ENCODE measurements at places on chromosomes 5 and 9. TPM values are rescaled to one million over a fixed set of nuclear protein-coding genes. Genes with fewer than 3 reads are reported as not detected.

GRCh38 chr9:20092561-20092960 is 303.7 kb upstream of the SLC24A2 start:
- H3K27me3 ChIP-seq, result no peaks in the 10 kb centered on the region
- no peak overlapping the region for H3K4me3 ChIP-seq
- H3K4me1 ChIP-seq, result no peaks in the 10 kb centered on the region
- DNase-seq, result no peak
- H3K27ac ChIP-seq, result no peak overlapping the region

DNA sequence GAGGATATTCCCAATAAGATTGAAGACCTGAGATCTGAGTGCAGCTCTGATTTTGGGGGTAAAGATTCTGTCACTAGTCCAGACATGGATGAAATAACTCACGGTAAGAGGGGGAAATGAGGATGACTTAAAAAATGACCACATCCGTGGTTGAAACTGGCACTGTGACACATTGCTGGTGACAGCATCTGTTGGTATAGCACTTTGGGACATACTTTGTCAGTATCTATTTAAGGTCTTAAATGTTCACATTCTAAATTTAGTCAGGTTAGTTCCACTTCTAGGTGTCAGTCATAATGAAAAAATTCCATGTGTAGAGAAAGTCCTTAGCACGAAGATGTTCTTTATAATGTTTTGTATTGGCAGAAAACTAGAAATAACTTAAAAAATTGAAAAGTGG is 70.9 kb downstream of the GAPVD1 start:
- no peak overlapping the region for H3K27ac ChIP-seq
- H3K27me3 ChIP-seq, result no peaks in the 10 kb centered on the region
- peaks cover 9% of the 10 kb centered on the region for H3K4me1 ChIP-seq
- no peak overlapping the region for H3K4me3 ChIP-seq
- H3K36me3 ChIP-seq, result peaks cover 10% of the 10 kb centered on the region

GRCh38 chr9:124296094-124296493 is 38.3 kb downstream of the NEK6 start:
- H3K36me3 ChIP-seq, result peaks cover 8% of the 10 kb centered on the region
- peak overlapping the region; percentile 38 for H3K27ac ChIP-seq
- H3K27me3 ChIP-seq, result no peaks in the 10 kb centered on the region
- DNase-seq, result no peak
- H3K4me3 ChIP-seq, result no peak overlapping the region

DNA sequence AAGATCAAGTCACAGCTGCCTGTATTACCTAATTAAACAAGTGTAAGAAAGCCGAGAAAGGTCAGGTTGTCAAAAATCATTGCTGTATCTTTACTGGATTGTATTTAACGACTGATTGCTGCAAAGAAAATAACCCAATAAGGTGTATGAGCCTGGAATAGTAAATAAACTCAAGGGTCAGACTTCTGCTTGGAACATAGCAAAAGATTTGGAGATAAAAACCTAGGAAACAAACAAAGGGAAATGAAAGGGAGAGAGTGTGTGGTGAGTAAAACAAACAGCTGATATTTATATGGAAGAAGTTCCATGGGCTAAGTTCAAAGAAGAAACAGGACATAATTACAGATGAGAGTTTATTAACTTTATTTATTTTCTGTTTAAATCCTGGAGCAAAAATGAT is 354.0 kb downstream of the TLR4 start:
- no peak for DNase-seq
- H3K27me3 ChIP-seq, result no peaks in the 10 kb centered on the region
- H3K4me3 ChIP-seq, result no peak overlapping the region
- no peaks in the 10 kb centered on the region for H3K4me1 ChIP-seq

DNA sequence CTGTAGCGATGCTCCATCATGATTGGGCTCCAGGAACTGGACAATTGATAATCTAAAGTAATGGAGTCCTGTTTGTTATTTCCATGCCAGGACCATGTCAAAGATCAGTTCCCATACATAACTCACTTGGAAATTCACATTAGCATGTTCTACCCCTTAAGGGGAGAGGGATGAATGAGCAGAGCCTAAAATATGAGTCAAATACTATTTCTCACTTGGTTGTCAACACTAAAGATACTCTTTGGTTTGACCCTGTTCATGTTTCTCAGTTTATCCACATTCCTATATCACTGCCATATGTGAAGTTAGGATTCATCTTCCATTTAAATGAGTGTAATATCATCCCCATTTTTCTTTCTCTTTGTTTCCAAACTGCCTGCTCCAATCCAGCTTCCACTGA is 321.6 kb upstream of the PAPPA start:
- no peak overlapping the region for H3K27ac ChIP-seq
- DNase-seq, result no peak
- no peaks in the 10 kb centered on the region for H3K36me3 ChIP-seq
- H3K27me3 ChIP-seq, result no peaks in the 10 kb centered on the region
- H3K4me3 ChIP-seq, result no peak overlapping the region

DNA sequence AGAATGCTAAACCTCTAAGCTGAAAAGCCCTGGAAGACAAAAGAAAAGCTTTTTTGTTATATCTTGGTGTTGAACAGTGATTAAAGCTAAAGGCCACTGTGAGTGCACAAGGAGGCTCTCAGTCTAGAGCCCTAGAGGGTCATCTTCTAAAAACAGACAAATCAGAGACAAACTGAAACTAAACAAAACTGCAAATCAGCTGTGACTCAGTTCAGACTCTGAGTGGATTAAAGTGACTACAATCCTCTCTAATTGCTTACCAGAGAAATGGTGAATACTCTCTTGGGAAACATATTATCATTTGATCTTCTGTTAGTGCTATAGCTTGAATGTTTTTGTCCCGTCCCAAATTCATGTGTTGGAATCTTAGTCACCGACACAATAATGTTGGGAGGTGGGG is 491.9 kb downstream of the CDH18 start:
- H3K27me3 ChIP-seq, result no peaks in the 10 kb centered on the region
- no peak overlapping the region for H3K4me3 ChIP-seq
- H3K4me1 ChIP-seq, result no peaks in the 10 kb centered on the region
- no peak overlapping the region for H3K27ac ChIP-seq

The ECSCR gene
- not detected for total RNA-seq

- no peak for DNase-seq
- H3K4me3 ChIP-seq, result no peak overlapping the region
- H3K27ac ChIP-seq, result no peak overlapping the region
- no peaks in the 10 kb centered on the region for H3K36me3 ChIP-seq
- H3K27me3 ChIP-seq, result no peaks in the 10 kb centered on the region
Observed at GRCh38 chr5:79008362-79008761, 23.3 kb upstream of the ARSB start.

DNA sequence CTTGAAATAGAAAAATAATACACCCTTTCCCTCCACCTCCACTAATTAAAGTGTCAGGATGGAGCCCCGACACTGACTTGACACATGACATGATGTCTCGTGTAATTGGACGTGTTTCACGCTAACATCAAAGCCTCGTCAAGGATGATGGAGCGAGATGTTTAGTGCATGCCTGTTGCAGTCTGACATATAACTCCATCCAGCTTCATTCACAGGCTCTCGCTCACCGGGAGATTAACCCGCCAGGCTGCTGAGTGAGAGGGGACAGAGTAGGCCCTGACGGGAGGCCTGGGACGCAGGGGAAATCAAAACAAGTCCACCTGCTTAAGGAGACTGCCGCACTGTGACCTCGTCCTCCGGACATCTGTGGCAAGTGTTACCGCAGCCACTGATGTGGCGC is 263.5 kb downstream of the SLIT3 start:
- no peak overlapping the region for H3K27ac ChIP-seq
- no peak overlapping the region for H3K4me3 ChIP-seq
- H3K4me1 ChIP-seq, result no peaks in the 10 kb centered on the region
- no peaks in the 10 kb centered on the region for H3K27me3 ChIP-seq
- H3K36me3 ChIP-seq, result no peaks in the 10 kb centered on the region

DNA sequence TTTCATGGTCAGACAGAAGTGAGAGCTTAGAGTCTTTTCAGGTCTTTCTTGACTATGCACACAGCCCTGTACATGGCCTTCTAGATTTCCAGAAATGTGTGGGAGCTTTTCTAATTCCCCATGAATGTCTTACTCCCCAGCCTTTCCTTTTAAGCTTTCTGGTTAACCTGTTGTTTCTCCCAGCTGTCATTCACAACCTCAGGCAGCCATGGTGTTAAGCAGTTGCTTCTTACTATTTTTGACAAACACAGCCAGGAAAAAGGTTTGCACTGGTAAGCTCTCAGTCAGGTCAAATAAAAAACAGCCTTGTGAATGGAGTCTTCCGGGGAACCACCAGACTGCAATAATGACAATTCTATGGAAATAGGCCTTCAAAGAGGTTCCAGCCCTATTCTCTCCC is 84.9 kb downstream of the MTREX start:
- no peaks in the 10 kb centered on the region for H3K4me1 ChIP-seq
- peaks cover 3% of the 10 kb centered on the region for H3K36me3 ChIP-seq
- DNase-seq, result no peak
- no peak overlapping the region for H3K27ac ChIP-seq

DNA sequence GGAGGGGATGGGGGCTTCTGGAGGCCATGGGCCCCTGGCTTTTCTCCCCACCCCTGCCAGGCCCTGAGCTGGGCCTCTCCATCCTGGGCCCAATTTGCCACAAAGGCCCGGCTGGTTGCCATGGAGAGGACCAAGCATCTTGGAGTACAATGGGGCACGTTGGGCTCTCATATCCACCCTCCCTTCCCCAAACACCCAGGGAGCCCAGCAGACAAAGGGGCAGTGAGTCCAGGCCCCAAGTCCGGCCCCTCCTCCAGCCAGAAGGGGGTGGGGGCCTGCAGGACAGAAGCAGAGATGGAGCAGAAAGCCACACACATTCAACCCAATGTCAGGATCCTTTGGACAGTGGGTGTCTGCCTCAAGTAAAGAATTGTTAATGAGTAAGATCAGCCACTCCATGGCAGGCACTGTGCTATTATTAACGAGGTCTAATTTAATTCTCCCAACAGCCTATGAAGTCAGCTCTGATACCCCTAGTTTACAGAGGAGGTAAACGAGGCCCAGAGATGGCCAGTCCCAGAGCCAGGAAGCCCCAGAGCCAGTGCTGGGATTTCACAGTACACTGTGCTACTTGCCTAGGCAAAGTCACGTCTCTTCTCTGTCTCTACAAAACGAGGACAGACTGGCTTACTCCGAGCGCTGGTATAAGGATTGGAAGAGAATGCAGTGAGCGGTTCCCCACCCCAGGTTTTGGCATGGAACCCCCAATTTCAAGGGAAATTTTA is 2.3 kb downstream of the CRB2 start:
- no peak overlapping the region for H3K4me3 ChIP-seq
- no peak for DNase-seq
- H3K36me3 ChIP-seq, result no peaks in the 10 kb centered on the region
- H3K4me1 ChIP-seq, result no peaks in the 10 kb centered on the region
- H3K27ac ChIP-seq, result no peak overlapping the region

The GRHPR gene
- 108 TPM for total RNA-seq

DNA sequence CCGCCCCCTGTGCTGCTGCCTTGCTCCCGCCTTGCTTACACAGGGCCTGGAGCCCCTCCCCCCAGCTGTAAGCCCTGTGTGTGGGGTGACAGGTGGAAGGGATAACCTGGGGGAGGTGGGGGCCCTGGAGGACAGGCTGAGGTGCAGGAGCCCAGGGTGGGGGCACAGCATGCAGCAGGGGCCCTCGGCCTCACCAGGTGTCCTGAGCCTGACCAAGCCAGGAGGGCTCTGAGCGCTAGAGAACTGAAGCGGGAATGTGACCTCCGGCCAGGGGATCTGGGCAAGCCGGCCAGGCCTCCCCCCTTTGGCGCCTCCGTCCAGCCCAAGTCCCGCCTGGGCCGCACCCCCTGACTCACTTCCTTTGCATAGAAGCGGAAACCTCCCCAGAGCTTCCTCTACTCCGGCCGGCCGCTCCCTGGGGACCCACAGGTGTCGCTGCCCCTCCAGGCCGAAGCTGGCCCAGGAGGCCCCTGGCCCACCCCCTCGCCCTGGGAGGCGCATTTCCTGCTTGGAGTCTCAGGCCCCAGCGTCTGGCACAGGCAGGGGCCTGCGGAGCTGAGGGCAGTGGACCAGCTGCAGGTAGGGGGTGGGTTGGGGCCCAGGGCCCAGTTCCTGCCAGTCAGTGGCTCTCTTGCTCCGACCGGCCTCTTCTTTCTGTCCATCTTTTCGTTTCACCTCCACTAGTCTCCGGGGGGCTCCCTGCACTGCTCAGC is at the start of gene TOR4A:
TOR4A (plus strand) TSS at position 398 of the 713 bp plus-strand sequence. CDS start 964 bp downstream, outside the sequence.
- H3K4me1 ChIP-seq, result peaks cover 10% of the 10 kb centered on the region
- H3K27me3 ChIP-seq, result no peaks in the 10 kb centered on the region
- peak; percentile 87 for DNase-seq
- H3K27ac ChIP-seq, result peak within 1 kb of the TSS; percentile 82

DNA sequence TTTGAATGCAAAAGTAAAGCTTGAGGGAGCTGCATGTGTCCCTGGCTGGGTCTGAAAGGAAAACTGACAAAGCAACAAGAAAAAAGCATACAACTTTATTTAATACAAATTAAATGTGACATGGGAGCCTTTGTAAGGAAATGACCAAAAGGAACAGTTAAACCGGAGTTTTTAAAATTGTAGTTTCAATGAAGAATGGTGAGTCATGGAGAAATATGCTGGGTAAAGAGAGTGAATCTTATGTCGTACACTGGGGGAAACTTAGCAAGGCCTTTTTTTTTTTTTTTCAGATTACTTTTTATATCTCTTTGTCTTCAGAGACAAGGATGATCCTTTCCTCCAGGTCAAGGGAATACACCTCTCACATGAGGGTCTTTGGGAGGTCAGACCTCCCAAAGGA is 50.1 kb upstream of the FBXL17 start:
- no peak for DNase-seq
- H3K4me1 ChIP-seq, result no peaks in the 10 kb centered on the region
- no peak overlapping the region for H3K4me3 ChIP-seq
- H3K27me3 ChIP-seq, result no peaks in the 10 kb centered on the region
- no peak overlapping the region for H3K27ac ChIP-seq

DNA sequence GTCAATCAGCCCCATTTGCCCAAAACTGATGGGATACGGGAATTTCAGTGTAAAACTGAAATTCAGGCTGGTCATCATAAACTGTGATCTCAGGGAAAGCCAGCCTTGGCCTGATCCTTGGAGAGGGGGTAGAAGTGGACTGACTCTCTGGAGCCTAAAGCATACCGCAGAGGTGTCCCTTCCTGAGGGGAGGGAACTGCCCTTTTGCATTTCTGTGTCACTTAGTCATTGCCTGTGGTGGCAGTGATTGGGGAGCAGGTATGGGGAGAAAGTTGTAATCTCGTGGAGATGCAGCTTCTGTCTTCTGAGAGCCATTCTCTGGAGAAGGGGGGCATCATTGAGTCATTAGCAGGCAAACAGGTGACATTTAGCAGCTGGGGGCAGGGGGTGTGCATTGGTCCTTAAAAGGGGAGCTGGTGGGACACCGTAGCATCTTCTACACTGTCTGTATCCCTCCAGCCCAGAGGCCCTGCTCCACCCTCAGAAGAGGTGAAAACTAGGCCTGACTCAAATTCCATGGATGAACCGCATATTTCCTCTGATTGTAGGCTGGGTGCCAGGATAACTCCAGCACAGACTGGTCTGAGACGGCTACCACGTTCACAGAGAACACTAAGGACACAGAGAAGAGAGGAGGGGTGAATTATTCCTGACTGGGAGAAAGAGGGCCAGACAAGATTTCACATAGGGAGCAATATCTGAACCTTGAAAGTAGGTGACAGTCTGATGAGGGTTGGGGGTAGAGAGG is 143.3 kb downstream of the SEC61B start:
- no peaks in the 10 kb centered on the region for H3K36me3 ChIP-seq
- H3K4me1 ChIP-seq, result peaks cover 20% of the 10 kb centered on the region
- H3K27ac ChIP-seq, result no peak overlapping the region

Measured in fibroblast of lung (primary cell).